ENCODE measurements at places on chromosomes 2 and 18.

GRCh38 chr18:2111456-2111855 lies 459.8 kb downstream of the METTL4 start:
- no peak overlapping the region for H3K4me3 ChIP-seq
- H3K27me3 ChIP-seq = no peaks in the 10 kb centered on the region
- H3K27ac ChIP-seq = no peak overlapping the region
- H3K4me1 ChIP-seq = no peaks in the 10 kb centered on the region
- no peak for DNase-seq

DNA sequence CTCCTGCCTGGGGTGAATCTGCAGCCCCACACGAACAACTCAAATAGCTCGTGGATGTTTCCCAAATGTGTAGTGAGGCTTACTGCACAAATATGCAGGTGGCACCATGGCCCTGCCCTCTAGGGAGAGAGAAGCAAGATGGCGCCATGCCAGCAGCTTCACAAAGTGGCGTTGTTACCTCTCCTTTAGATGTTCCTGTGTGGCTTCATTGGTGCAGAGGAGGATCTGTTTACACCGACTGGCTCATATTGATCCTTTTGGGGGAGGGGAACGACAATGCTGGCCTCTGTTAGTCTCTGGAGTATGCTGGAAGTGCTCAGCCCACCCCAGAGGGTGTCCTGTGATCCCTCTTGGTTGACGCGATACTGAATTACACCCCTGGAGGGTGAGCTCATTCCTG lies 99.5 kb upstream of the GATA6 start:
- no peak for DNase-seq
- no peak overlapping the region for H3K4me3 ChIP-seq
- H3K4me1 ChIP-seq = no peaks in the 10 kb centered on the region
- H3K27ac ChIP-seq = no peak overlapping the region
- no peaks in the 10 kb centered on the region for H3K36me3 ChIP-seq
- H3K27me3 ChIP-seq = no peaks in the 10 kb centered on the region

- H3K36me3 ChIP-seq = no peaks in the 10 kb centered on the region
- H3K27ac ChIP-seq = no peak overlapping the region
- no peaks in the 10 kb centered on the region for H3K27me3 ChIP-seq
- no peaks in the 10 kb centered on the region for H3K4me1 ChIP-seq
- no peak overlapping the region for H3K4me3 ChIP-seq
- no peak for DNase-seq
These were observed 255.1 kb downstream of the RND3 start for GRCh38 chr2:150232321-150232720.

DNA sequence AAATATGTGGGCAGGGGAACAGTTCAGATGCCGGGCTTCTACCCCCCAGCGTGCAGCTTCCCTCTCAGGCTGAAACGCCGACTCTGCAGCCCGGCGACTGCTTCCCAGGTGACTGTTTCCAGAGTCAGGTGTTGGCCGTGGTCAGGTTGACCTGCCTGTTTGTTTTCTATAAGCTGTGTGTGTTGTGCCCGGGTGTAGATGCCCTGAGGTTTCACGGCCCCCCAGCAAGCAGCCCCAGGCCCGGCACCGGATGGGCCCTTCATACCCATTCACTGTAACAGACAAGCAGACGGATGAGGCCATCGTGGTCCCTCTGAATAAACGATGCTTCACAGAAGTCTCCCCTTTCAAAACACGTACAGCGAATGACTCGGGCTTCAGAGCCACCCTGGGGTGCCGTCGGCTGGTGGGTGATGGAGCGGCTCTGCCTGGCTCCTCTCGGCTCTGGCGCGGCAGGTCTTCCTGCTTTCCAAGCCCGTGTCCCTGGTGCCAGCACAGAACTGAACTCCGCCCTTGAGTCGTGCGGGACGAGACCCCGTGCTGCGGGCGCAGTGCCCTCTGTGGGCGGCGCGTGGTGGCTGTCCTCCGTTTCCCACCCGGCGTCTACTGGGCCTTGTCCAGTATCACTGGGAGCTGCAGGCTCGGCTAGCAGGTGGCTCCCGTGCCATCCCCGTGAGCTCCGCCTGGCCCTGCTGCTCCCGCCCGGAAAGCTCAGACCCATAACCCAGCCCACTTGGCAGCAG lies 15.0 kb upstream of the KCNG2 start:
- no peak overlapping the region for H3K4me3 ChIP-seq
- DNase-seq = no peak
- H3K36me3 ChIP-seq = no peaks in the 10 kb centered on the region
- no peaks in the 10 kb centered on the region for H3K27me3 ChIP-seq

- no peak overlapping the region for H3K4me3 ChIP-seq
- no peaks in the 10 kb centered on the region for H3K36me3 ChIP-seq
- H3K27me3 ChIP-seq = no peaks in the 10 kb centered on the region
- no peak overlapping the region for H3K27ac ChIP-seq
- H3K4me1 ChIP-seq = no peaks in the 10 kb centered on the region
- DNase-seq = no peak
These were observed 688.4 kb upstream of the SYT4 start for GRCh38 chr18:43965691-43966090.

GRCh38 chr2:121650315-121650930 lies 1.2 kb upstream of the CLASP1 start:
- peak overlapping the region; percentile 96 for H3K27ac ChIP-seq
- H3K27me3 ChIP-seq = no peaks in the 10 kb centered on the region
- no peaks in the 10 kb centered on the region for H3K36me3 ChIP-seq

- H3K36me3 ChIP-seq = no peaks in the 10 kb centered on the region
- peaks cover 9% of the 10 kb centered on the region for H3K4me1 ChIP-seq
- no peak overlapping the region for H3K4me3 ChIP-seq
- H3K27ac ChIP-seq = no peak overlapping the region
- no peak for DNase-seq
These were observed 192.2 kb downstream of the IRS1 start for GRCh38 chr2:226607379-226607778.

DNA sequence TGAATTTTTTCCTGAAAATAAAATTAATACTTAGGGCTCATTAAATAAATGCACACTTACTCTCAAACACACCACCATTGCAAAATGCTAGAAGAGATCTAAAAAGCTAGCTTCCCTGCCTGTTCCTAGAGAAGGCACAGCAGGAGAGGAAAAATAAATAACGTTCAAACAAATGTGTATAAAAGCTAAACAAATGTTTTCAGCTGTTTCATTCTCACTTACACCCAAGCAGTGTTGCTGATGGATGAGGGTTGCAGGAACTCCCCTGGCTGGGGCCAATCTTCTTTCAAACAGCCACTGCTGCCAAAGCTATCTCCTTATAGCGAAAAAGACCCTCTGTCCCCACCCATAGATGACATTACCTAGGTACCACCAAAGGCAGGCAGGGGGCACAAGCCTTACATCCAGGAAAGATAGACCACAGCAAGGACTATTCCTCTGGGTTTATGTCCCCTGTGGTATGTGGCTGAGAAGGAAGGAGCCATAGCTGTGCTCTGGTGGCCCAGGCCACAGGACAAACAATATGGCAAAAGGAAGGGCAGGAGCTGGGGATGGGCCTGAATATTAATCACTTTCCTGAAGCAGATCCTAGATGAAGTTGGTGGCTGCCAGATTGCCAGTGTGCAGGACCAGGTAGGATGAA lies 214.6 kb downstream of the TTC32 start:
- no peak for DNase-seq
- H3K4me1 ChIP-seq = peaks cover 7% of the 10 kb centered on the region
- no peaks in the 10 kb centered on the region for H3K36me3 ChIP-seq
- no peak overlapping the region for H3K4me3 ChIP-seq
- H3K27ac ChIP-seq = peak overlapping the region; percentile 78

DNA sequence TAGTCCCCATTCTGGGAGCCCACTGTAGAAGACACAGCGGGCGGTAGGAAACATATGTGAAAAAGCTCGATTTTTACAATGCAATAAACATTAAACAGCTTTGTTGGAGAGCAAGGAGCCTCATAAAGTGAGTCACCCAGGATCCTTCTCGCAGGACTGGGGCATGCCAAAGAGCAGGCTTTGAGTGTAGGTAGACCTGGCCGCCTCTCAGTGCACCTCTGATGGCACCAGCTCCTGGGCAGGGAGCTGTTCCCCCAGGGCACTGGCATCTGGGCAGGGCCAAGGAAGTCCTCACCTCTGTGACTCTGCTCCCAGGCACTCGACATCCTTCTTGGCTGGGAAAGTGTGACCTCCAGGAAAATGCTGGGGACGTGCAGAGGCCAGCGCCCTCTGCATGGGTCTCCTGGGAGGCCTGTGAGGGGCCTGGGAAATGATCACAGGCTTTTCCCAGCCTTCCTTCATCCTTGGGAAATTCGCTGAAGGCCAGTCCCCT lies 94.2 kb downstream of the POLR1A start:
- H3K27me3 ChIP-seq = no peaks in the 10 kb centered on the region
- H3K4me1 ChIP-seq = no peaks in the 10 kb centered on the region
- H3K36me3 ChIP-seq = no peaks in the 10 kb centered on the region
- DNase-seq = no peak
- H3K27ac ChIP-seq = no peak overlapping the region

DNA sequence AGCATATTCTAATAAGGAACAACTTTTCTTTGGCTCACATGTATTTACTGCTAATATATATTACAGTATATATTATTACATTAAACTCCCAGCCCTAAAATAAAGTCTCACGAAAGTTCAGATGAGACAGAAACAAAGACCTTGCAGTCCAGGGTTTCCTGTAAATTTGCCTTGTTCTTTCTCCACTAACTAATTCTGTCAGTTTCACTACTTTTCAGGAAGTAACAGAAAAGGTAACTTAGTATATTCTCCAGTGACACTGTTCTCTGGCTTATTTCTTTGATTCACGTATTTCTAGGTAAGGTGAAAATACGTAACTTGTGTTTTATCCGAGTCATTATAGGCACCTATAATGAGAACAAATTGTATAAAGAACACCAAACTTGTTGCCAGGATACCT lies 35.2 kb downstream of the HDLBP start:
- DNase-seq = no peak
- H3K4me1 ChIP-seq = no peaks in the 10 kb centered on the region
- H3K27me3 ChIP-seq = no peaks in the 10 kb centered on the region
- H3K4me3 ChIP-seq = no peak overlapping the region
- no peak overlapping the region for H3K27ac ChIP-seq
- no peaks in the 10 kb centered on the region for H3K36me3 ChIP-seq

DNA sequence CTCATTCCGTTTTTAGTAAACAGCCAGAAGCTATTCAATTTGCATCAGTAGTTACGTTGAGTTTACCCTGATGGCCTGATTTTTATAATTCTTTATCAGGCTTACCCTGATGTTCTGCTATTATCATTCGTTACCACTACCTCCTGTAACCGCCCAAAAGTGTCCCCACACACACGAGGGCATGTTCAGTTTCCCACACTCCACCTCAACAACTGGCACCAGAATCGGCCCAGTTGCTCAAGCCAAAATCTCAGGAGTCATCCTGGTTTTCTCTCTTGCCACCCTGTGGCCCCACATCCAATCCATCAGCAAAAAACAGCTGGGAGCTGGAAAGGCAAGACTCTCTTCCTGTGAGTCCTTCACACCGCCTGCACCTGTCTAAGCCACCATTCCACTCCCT lies 102.9 kb upstream of the RAB6C start:
- peak overlapping the region; percentile 97 for H3K4me3 ChIP-seq
- peaks cover 8% of the 10 kb centered on the region for H3K4me1 ChIP-seq
- no peak for DNase-seq
- H3K27ac ChIP-seq = peak overlapping the region; percentile 70

GRCh38 chr2:117714745-117715417 lies 99.6 kb upstream of the DDX18 start:
- no peak for DNase-seq
- no peak overlapping the region for H3K27ac ChIP-seq
- H3K4me1 ChIP-seq = no peaks in the 10 kb centered on the region
- no peaks in the 10 kb centered on the region for H3K27me3 ChIP-seq
- no peak overlapping the region for H3K4me3 ChIP-seq

- H3K27ac ChIP-seq = no peak overlapping the region
- no peak for DNase-seq
- H3K36me3 ChIP-seq = no peaks in the 10 kb centered on the region
- H3K4me1 ChIP-seq = peaks cover 5% of the 10 kb centered on the region
These were observed 63.5 kb downstream of the TXNL1 start for GRCh38 chr18:56574861-56575260.

DNA sequence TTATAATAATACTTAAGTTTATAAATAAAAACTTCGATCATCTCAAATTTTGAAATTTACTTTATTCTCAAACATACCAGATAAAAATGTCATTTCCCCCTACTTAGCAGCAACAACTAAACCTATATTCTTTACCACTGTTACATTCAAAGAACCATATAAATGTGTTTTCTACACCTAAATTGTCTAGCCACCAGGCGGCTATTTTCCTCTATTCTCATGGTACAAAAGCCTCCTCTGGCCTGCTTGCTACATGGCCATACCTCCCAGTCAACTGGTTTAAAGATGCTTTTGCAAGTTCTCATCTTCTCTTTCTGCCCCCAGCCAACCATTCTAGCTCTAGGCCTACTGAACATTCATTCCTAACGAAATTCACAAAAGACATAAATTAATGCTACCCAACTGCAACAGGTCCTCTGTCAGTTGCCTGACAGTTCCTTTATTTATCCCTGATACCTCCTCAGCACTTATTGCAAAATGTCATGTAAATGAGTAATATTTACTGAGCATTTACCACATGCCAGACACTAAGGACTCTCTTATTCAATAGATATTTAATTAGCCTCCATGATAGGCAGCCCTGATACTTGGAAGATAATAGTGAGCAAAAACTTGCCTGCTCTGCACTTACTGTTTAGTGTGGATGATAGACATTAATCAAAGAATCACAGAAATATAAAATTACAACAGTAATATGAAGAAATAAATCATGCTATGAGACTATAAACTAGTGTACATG lies 5.0 kb downstream of the C1D start:
- no peak overlapping the region for H3K27ac ChIP-seq
- no peak overlapping the region for H3K4me3 ChIP-seq
- H3K36me3 ChIP-seq = no peaks in the 10 kb centered on the region
- H3K27me3 ChIP-seq = no peaks in the 10 kb centered on the region
- peaks cover 13% of the 10 kb centered on the region for H3K4me1 ChIP-seq

DNA sequence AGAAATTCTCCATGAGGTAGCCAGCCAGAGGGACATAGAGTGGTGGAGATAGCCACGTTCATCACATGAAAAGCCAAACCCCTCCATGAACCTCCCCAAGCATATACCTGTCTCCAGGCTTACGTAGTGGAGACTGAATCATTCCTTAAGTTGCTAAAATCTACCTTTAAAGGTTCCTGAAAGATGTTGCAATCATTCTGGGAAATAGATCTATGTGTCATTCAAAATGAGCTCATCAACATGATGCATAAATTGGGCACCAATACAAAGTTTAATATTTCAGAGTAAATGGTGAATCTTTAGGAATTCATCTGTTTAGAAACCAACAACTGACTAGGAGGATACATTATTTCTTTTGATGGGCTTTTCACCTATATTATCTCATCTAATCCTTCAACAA lies 362.6 kb upstream of the ID2 start:
- no peaks in the 10 kb centered on the region for H3K4me1 ChIP-seq
- no peak overlapping the region for H3K27ac ChIP-seq
- no peaks in the 10 kb centered on the region for H3K27me3 ChIP-seq

- H3K4me1 ChIP-seq = peaks cover 23% of the 10 kb centered on the region
- H3K36me3 ChIP-seq = peaks cover 2% of the 10 kb centered on the region
- H3K27me3 ChIP-seq = peaks cover 15% of the 10 kb centered on the region
These were observed 2.6 kb downstream of the DPYSL5 start for GRCh38 chr2:26850505-26850904.

GRCh38 chr18:7234091-7234490 lies 3.2 kb downstream of the LRRC30 start:
- H3K4me3 ChIP-seq = no peak overlapping the region
- H3K27ac ChIP-seq = no peak overlapping the region
- H3K27me3 ChIP-seq = no peaks in the 10 kb centered on the region
- H3K36me3 ChIP-seq = no peaks in the 10 kb centered on the region
